Parietal lobe (tissue), 2 donors: ENCODE measurements at places on chromosomes 7 and 10. TPM values are rescaled to one million over a fixed set of nuclear protein-coding genes. Genes with fewer than 3 reads are reported as not detected.

Gene PRR15
- total RNA-seq = not detected

Gene FFAR4
- not detected for total RNA-seq

Gene CEP55
- total RNA-seq = 4.1 TPM

Gene BTBD16
- not detected for total RNA-seq

Gene SRRM3
- 16.9 TPM for total RNA-seq

Gene SLC13A1
- total RNA-seq = not detected

Gene FAM25G
- total RNA-seq = not detected

Gene ITGA8
- total RNA-seq = 2.8 TPM

Gene FAM24A
- not detected for total RNA-seq

Gene KCNMA1
- 120 TPM for total RNA-seq
